Stimulated activated CD8-positive, alpha-beta memory T cell treated with anti-CD3 and anti-CD28 coated beads, Interleukin-15, amount 100 ng/mL, for 48 hours (primary cell): ENCODE measurements at places on chromosomes 3 and 15.

GRCh38 chr15:71051539-71051938 lies 63.7 kb upstream of the THSD4 start:
- DNase-seq: no peak

DNA sequence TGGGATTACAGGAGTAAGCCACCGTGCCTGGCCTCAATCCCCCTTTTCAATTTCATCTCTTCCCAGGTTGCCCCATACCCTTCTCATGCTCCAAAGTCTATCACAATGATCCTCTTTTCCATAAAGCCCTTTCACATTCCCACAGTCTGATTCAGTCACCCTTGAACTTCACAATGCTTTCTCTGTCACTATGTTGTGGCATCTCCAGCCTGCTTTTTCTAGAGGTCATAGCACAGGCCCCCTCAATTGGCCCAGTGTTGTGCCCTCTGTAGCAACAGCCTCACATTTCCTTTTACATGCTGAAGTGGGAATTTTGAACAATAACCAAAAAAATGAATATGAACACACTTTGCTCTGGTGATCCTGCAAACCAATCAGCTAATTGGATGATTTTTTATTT lies 21.5 kb downstream of the DRD3 start:
- no peak for DNase-seq

- DNase-seq: no peak
Observed at GRCh38 chr3:171320750-171321558, 139.3 kb downstream of the TNIK start.

DNA sequence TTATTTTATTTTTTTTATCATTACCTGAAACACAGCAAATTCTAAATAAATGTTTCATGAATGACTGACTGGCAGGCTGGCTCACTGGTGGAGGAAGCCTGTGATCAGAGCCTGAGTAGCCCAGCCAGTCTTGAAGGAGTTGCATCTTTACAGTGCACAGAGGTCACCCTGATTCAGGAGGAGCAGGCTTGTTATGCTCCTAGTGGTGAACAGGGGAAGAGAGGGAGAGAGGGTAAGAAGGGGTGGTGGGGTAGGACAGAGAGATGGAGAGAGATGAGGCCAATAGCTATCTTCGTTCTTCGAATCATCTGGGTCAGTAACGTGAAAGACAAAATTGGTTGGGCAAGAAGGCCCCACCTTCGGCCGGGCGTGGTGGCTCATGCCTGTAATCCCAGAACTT lies 202.6 kb upstream of the MCTP2 start:
- no peak for DNase-seq

DNA sequence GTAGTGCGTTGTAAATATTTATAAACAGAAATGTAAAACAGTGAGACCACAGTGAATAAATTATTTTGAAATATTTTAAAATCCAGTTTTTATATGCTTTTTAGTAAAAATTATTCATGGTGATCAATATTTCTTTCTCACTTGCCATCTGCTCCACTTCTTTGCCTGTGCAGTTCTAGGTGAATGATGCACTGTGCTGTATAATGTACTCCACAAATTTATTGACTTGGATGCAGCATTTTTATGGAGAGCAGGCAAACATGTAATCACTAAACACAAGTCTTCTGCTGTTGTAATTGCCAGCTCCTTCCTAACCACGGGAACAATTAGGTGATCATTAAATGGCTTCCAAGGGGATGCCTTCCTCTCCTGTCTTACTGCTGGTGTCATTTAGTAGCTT lies 395.9 kb downstream of the PTPRG start:
- no peak for DNase-seq
